AG04450 (cell line): ENCODE measurements at places on chromosomes 7 and 10.
A peak's percentile ranks its signal among the peaks of the same experiment; 100 is the strongest.

- DNase-seq = no peak
These were observed 119.0 kb downstream of the LMBR1 start for GRCh38 chr7:156773966-156774365.

DNA sequence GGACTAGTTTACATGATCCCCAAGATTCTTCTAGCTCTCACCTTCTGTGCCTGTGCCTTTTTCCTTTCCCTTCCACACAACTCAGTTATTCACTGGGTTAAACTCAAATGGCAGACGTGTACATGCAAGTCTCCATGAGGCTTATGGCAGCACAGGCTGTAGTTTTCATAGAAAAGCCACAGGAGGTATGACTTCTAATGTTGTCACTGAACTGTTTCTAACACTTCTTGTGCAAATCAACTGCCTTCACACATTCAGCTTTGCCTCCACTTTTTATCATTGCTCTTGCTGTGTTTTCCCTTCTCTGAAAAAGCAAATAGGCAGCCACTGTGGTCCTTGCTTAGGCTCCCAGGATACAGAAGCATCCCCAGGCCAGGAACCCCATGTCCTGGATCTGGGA lies 5.3 kb upstream of the GIMAP5 start:
- no peak for DNase-seq

- no peak for DNase-seq
These were observed 145.6 kb downstream of the EXOC4 start for GRCh38 chr7:133398506-133398905.

- no peak for DNase-seq
These were observed 94.4 kb upstream of the INSIG1 start for GRCh38 chr7:155203059-155203881.

- no peak for DNase-seq
These were observed 18.8 kb downstream of the DNAJC9 start for GRCh38 chr10:73228247-73228646.

DNA sequence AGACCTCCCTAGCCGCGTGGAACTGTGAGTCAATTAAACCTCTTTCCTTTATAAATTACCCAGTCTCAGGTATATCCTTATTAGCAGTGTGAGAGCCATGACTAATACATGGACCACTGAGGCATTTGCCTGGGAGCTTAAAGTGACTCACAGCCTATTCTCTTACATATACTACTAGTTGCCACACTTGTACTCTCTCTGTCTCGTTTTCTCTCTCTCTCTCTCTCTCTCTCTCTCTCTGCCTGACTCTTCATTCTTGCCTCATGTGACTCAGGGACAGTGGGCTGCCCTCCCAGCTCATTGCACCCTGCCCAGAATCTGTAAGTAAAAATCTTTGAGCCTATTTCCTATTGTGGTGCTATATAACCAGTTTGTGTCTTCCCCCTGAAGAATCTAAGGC lies 238.5 kb upstream of the MAGI2 start:
- DNase-seq = peak; percentile 51

GRCh38 chr7:133381965-133382364 lies 129.1 kb downstream of the EXOC4 start:
- DNase-seq = no peak

GRCh38 chr10:124992462-124993344 lies 50.8 kb downstream of the ZRANB1 start:
- peak; percentile 15 for DNase-seq

DNA sequence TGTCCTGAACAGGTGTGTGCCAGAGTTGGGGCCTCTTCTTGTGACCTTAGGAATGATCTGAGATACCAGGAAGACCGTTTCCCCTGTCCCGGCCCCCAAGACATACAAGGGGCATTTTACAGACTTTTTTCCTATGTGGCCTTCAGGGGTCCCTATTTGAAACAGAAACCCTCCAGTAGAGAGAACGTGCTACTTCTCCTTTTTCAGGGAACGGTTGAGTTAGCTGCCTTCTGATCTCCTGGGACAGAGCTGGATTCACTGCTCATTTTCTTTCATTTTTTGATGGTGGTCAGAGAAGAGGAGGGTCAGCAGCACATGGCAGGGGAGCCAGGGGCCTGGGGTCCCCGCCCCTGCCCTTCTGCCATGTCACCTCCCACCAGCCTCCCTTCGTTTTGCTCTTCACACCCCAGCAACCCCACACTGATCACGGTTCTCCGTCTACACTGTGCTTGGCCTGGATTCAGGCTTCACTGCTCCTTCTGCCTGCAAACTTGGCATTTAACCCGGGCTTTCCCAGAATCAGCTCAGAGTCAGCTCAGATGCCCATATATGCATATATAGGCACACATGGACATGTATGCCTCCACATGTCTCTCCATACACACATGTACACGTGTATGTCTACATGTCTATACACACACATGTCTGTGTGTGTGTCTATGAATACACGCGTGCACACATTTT lies 138.1 kb upstream of the BTBD16 start:
- DNase-seq = no peak

DNA sequence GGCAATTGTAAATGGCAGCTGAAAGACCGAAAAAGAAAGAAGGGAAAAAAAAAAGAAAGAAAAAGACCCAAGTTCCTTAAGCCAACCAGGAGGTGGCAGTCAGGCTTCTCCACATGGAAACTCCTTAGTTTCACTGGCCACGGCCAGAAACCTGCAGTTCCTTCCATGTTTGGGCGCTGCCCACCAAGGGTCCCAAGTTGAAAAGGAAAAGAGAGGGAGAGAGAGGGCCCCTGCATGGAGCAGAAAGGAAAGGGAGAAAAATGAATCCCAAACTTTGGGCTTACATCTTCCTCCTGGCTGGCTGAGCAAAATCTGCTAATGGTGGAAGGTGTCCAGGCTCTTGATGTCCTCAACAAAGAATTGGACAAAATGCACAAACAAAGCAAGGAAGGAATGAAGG lies 31.8 kb upstream of the ABCA13 start:
- DNase-seq = no peak

- no peak for DNase-seq
These were observed 4.1 kb downstream of the LRRC17 start for GRCh38 chr7:102916881-102917280.

DNA sequence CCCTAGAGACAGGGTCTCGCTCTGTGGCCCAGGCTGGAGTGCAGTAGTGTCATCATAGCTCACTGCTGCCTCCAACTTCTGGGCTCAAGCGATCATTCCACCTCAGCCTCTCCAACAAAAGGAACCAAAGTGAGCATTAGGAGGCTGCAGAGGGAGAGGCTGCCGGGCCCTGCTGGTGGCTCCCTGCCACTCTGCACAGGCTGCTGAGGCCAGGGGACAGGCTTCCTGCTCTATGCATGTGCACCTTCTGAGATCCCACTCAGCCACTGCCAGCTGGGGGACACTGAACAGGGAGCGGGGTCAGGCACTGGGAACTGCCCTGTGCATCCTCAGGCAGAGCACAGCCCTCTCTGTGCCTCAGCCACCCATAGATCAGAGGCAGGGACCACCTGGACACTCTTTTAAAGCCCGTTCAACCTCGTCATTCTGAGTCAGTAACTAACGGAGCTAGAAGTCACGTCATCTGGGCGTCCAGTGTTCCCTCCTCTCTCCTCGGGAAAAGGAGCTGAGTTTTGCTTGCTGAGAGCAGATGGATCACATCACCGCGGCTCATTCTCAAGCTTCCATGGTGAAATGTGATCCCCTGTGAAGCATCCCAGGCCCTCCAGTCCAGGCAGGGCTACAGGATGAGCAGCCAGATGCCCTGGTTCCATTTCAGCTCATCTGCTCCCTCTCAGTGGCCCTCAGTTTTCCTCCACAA lies 109.6 kb downstream of the MYL10 start:
- DNase-seq = peak; percentile 96

DNA sequence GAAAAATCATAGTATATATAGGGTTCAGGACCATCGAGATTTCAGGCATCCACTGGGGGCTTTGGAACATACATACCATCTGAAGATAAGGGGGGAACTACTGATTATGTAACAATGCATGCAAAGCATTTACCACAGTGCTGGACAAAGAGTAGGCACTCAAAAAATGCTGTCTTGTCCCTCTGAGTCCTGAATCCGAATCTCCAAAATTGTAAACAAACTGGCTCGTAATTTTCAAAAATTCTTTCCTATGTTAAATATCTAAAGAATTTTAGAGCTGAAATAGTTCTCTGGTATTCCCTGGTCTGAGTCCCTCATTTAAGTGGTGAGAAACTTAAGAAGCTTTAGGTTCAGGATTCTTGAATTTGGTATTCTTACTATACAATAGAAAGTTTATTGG lies 167.8 kb upstream of the ASAH2 start:
- no peak for DNase-seq

GRCh38 chr7:117219485-117219884 lies 103.4 kb downstream of the WNT2 start:
- DNase-seq = no peak

GRCh38 chr7:71637578-71637977 lies 505.6 kb downstream of the GALNT17 start:
- no peak for DNase-seq

DNA sequence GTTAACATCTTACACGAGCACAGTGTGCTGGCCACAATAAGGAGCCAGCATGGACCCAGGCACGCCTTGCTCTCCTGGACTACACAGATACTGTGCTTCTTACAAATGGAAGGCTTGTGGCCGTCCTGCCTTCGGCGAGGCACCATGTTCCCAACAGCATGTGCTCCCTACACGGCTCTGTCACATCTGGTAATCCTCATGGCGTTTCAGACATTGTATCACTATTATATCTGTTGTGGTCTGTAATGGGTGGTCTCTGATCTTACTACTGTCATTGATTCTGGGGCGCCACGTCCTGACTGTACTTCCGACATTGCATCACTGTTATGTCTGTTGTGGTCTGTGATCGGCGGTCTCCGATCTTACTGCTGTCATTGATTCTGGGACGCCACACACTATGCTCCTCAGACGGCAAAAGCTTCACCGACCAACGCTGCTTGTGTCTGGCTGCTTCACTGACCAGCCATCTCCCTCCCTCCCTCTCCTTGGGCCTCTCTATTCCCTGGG lies 195.4 kb downstream of the MAD1L1 start:
- DNase-seq = no peak

- no peak for DNase-seq
These were observed 21.5 kb downstream of the DNAJC9 start for GRCh38 chr10:73225518-73225917.

DNA sequence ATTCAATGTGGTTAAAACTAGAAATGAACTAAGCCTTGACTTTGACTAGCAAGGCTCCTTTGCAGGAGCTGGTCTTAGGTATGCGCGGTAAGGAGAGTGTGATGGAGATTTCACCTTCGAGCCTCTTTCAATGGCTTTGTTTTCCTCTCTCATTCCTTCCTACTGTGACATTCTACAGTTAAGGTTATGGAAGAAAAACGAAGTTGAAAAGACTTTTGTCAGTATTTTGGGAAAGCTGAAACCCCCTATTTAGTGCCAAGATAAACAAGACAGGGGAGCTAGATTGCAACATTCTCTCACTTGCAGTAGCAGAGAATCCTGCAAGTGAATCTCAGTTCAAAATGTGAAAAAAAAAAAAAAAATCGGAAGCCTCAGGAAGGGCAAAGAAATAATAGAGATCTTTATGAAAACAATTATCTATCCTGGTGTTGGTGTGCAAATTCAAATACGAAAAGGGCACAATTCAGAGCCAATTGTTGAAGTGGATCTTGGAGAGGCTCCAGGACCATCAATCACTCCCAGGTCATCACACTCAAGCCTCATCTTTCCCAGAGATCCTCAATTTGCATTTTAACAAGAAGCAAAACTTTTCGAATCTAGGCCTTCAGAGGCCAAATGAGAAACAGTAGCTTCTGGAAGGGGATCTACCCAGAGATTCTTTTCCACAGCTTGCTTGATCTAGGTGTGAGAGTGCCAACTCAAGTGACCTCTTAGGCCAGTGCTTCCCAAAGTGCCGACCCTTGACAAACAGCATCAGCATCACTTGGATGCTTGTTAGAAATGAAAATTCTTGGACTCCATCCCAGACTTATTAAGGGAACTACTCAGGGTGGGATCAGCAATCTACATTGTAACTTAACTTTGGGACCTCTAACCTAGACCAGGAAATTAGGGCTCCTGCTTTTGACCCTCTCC lies 163.8 kb downstream of the INHBA start:
- no peak for DNase-seq

- DNase-seq = no peak
These were observed 1.1 kb downstream of the YAE1 start for GRCh38 chr7:39567294-39567693.

GRCh38 chr10:33621101-33621500 lies 286.6 kb upstream of the NRP1 start:
- DNase-seq = no peak

DNA sequence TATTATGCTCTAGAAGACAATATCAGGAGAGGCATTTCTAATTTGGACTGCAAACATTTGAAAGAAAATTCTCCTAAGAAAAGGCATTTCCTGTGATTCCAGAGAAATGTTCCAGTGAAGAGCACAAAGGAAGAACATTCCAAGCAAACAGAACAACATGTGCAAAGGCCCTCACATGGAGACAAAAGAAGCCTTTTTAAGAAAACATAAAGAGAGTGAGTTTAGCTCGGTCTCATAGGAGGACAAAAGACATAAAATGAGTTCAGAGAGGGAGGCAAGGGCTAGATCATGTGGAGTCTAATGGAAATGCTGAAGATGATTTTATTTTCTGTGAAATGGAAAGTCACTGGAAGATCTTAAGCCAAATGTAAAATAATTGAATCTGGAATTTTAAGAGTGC lies 269.8 kb upstream of the HGF start:
- no peak for DNase-seq

DNA sequence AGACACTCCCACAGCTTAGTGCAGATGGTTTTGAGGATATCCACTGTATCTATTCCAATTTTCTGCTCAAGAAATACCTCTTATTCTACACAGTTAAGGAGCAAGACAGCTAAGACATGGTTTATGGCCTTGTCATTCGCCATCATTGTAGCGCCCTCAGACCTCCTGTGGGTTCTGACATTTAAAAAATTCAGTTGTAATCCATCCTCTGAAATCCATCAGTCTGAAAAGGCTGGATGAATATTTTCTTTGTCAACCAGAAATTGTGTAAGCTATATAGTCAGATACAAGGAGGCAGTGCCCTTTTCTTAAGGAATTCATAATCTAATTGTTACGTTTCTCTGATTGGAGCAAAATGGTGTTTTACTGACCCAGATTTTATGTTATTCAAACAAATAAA lies 353.6 kb downstream of the GALNT17 start:
- no peak for DNase-seq
